ENCODE measurements at places on chromosomes 3 and 15. TPM values are rescaled to one million over a fixed set of nuclear protein-coding genes. Genes with fewer than 3 reads are reported as not detected.

Gene IL20RB
- 2.5 TPM for total RNA-seq

Gene GATM
- 12.9 TPM for total RNA-seq

Gene SLC24A5
- not detected for total RNA-seq

Gene CCNB2
- total RNA-seq: 8.3 TPM

Gene P2RY13
- 0.73 TPM for total RNA-seq

Gene MAN2C1
- 184 TPM for total RNA-seq

DNA sequence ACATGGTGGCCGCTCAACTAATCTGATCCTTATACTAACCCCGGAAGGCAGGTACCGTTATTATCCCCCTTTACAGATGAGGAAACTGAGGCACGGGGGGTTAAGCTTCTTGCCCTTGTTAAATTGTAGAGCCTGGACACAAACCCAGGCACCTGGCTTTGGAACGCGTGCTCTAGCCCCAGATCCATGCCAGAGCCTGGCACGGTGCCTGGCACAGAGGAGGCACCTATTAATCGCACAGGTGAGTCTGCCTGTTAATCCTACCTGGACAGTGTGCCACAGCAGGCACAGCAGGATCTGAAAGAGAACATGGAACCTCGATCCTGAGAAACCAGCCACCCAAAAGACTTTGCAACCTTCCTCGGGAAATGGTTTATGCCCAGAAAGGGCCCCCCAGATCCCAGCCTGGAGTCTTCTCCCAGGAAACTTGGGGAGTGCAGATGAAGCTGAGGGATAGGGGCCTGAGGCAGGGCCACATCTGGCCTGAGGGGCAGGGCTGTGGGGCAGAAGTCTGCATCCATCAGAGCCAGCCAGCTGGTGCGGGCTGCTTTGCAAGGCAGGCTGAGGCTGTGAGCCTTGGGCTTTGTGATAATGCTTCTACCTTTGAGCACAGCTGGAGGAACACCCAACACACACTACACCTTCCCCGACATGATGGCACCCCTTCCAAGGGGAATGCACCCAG is 55.3 kb upstream of the SLC6A1 start:
- DNase-seq: no peak
- no peaks in the 10 kb centered on the region for H3K4me1 ChIP-seq
- no peak overlapping the region for H3K4me3 ChIP-seq
- H3K36me3 ChIP-seq: no peaks in the 10 kb centered on the region

- H3K4me3 ChIP-seq: no peak overlapping the region
- no peaks in the 10 kb centered on the region for H3K4me1 ChIP-seq
- DNase-seq: no peak
- no peaks in the 10 kb centered on the region for H3K27me3 ChIP-seq
- H3K27ac ChIP-seq: no peak overlapping the region
These were observed 16.3 kb downstream of the FAN1 start for GRCh38 chr15:30919877-30920550.

GRCh38 chr3:147616998-147617619 is 207.9 kb downstream of the ZIC1 start:
- no peak overlapping the region for H3K4me3 ChIP-seq
- no peaks in the 10 kb centered on the region for H3K27me3 ChIP-seq
- H3K36me3 ChIP-seq: no peaks in the 10 kb centered on the region

- H3K27ac ChIP-seq: no peak overlapping the region
- no peak for DNase-seq
- H3K36me3 ChIP-seq: no peaks in the 10 kb centered on the region
These were observed 295.8 kb downstream of the RBMS3 start for GRCh38 chr3:29576675-29577074.

DNA sequence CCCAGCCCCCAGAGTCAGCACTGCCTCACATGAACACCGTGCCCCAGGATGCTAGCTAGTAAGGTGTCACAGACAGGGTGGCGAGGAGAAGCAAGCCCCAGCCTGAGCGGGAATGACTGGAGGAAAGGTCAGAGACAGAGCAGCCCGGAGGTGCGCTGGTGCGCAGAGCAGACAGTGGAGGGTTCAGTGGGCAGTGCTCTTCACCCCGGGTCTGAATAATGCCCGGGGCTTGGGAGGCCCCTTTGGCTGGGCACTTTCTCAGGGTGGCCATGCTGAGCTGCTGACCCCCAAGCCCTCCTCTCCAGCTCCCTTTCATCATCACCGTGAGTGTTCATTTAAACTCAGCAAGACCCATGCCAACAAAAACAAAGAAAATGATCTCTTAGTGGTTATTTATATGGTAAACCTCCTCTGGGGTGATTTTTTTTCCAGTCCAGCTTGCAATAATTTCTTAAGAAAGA is 110.8 kb downstream of the VGLL4 start:
- no peak overlapping the region for H3K4me3 ChIP-seq
- no peaks in the 10 kb centered on the region for H3K36me3 ChIP-seq
- no peaks in the 10 kb centered on the region for H3K27me3 ChIP-seq
- H3K27ac ChIP-seq: no peak overlapping the region
- H3K4me1 ChIP-seq: peaks cover 5% of the 10 kb centered on the region

GRCh38 chr15:34043813-34044212 is 4.8 kb upstream of the AVEN start:
- no peaks in the 10 kb centered on the region for H3K27me3 ChIP-seq
- no peaks in the 10 kb centered on the region for H3K4me1 ChIP-seq
- no peak for DNase-seq
- no peak overlapping the region for H3K4me3 ChIP-seq

DNA sequence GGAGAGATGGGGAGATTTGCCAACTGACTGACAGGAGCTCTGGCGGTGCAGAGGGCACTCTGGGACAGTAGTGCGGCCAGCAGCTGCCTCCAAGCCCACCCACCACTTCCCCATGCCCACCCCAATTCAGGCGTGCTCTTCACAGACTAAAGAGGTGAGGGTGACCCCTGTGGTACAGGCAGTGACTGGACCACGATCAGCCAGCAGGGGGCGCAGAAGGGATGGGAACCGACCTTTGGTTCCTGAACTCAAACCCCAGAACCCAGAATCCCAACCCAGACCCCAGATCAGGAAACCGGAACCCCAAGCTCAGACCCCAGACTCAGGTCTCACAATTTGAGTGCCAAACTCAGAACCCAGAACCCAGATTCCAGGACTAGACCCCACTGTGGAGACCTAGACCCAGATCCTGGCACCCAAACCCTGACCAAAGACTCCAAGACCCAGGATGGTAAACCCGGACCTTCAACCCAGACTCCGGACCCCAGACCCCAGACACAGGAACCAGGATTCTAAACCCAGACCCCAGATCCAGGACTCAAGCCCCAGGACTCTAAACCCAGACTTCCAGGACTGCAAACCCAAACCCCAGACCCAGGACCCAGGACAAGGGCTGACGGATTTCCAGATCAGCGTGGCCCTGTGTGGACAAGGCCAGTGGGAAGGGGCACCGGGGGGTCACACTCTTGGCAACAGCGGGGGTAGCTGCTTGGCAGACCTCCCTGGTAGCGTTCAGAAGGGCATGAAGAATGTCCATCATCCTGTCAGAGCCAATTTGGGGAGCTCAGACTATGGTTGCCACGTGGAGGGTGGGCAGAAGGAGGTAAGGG is 3.7 kb upstream of the MYL3 start:
- H3K27ac ChIP-seq: no peak overlapping the region
- no peak overlapping the region for H3K4me3 ChIP-seq
- H3K4me1 ChIP-seq: peaks cover 9% of the 10 kb centered on the region

DNA sequence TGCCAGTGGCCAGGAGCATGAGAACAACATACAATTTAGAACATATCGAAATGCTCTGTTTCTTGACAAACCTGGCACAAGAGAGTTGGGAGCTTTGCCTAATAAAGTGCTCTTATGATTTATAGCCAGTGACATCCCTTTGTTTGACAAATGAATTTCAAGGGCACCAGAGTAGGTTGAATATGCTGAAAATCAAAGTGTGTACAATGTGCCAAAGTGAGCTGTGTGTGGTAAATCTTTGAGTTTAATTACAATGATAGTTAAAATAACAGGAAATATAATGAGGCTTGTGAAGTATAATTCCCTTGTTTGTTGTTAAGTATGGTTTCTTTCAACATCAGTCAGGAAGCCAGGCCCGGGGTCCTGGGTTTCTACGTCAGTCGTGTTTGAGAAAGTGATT is 211.9 kb downstream of the EBLN2 start:
- H3K27ac ChIP-seq: no peak overlapping the region
- no peaks in the 10 kb centered on the region for H3K36me3 ChIP-seq
- DNase-seq: no peak
- H3K4me3 ChIP-seq: no peak overlapping the region
- no peaks in the 10 kb centered on the region for H3K4me1 ChIP-seq
- no peaks in the 10 kb centered on the region for H3K27me3 ChIP-seq

DNA sequence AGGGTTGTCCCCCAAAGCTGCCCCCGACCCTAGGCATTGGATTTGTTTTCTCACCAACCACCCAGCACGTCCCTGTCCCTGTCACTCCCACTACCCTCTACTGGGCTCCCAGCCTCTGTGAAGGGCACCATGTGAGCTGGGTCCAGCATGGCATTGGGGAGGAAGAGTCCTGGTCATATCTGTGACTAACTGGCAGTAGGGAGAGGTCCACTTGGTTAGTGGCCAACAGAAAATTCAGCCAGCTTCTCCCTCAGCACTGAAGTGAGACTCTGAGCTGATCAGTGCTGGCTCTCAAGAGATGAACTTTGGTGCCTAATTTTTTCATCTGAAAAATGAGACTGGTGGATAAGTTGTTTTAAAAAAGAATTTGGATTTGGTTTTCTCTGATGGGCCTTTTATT is 11.3 kb upstream of the KIF23 start:
- H3K4me3 ChIP-seq: no peak overlapping the region
- no peaks in the 10 kb centered on the region for H3K27me3 ChIP-seq
- DNase-seq: no peak
- no peak overlapping the region for H3K27ac ChIP-seq
- no peaks in the 10 kb centered on the region for H3K36me3 ChIP-seq

- no peaks in the 10 kb centered on the region for H3K4me1 ChIP-seq
- H3K4me3 ChIP-seq: no peak overlapping the region
- H3K36me3 ChIP-seq: no peaks in the 10 kb centered on the region
These were observed 142.4 kb downstream of the P2RY1 start for GRCh38 chr3:152977366-152977765.

DNA sequence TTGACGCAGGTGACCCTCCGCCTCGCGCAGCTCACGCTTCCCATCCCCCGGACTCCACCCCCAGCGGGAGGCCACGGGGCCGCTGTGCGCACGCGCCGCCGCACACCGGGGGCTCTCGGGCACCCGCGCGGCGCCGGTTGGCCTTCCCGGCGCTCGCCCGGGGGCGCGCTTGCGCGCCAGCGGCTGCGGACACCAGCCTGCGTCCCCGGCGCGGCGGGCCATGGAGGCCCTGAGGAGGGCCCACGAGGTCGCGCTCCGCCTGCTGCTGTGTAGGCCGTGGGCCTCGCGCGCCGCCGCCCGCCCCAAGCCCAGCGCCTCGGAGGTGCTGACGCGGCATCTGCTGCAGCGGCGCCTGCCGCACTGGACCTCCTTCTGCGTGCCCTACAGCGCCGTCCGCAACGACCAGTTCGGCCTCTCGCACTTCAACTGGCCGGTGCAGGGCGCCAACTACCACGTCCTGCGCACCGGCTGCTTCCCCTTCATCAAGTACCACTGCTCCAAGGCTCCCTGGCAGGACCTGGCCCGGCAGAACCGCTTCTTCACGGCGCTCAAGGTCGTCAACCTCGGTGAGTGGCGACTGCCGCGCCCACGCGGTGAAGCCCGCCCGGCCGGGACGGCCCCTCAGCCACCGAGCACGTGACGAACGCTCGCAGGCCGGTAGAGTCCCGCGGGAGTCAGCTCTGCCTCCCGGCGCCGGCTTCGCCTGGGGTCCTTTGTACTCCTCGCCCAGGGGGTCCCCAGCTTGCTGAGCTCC is at the start of gene C15orf61:
C15orf61 (plus strand) TSS at position 103 of the 754 bp plus-strand sequence; CDS start at position 221, 118 bp downstream.
- no peaks in the 10 kb centered on the region for H3K27me3 ChIP-seq
- peak within 1 kb of the TSS; percentile 95 for H3K27ac ChIP-seq
- H3K36me3 ChIP-seq: no peaks in the 10 kb centered on the region
- peaks cover 4% of the 10 kb centered on the region for H3K4me1 ChIP-seq
- H3K4me3 ChIP-seq: peak within 1 kb of the TSS; percentile 64
- DNase-seq: peak; percentile 87

DNA sequence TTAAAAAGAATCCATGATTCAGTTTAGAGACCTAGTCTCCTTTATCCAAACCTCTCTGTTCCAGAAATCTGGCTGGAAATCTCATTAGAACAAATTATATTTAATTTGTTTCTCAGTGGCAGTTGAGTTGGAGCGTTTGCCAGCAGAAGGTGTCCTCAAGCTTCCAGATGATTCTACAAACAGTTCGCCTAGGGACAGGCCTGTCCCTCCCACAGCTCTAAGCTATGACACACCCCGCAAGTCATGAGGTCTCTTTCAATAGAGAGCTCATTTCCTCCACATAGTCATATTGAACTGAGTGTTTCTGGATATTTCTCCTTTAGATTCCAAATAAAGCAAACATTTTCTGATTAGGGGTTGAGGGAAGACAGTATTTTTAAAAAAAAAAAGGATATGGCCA is 230.3 kb downstream of the ATP8B4 start:
- H3K27me3 ChIP-seq: no peaks in the 10 kb centered on the region
- no peaks in the 10 kb centered on the region for H3K4me1 ChIP-seq
- H3K4me3 ChIP-seq: no peak overlapping the region
- no peaks in the 10 kb centered on the region for H3K36me3 ChIP-seq
- no peak for DNase-seq

DNA sequence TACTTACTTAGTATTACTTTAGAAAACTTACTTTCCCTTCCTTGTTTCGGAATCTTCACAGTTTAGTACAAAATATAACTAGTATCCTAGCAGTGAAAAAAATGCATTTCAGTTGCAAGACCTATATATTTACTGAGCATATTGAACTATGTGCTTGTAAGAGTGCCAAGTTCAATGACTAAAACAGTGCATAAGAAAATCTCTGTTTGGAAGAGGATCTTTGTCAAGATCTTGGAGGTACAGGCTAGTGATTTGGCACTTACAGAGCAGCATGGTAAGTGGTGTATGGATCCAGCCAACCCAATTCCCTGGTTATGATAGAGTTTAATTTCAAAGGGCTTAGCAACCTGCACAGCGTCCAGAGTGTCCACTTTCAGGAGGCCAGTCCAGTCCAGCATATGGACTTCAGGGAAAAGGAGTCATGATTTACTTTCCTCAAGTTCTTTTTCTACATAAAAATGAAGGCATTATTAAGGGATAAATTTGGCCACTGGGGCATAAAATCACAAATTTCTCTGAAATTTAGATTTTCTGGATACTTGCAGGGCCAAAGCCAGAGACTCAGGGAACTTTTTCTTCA is 625.8 kb upstream of the BCHE start:
- no peaks in the 10 kb centered on the region for H3K27me3 ChIP-seq
- no peaks in the 10 kb centered on the region for H3K36me3 ChIP-seq
- H3K27ac ChIP-seq: no peak overlapping the region
- H3K4me3 ChIP-seq: no peak overlapping the region
- DNase-seq: no peak
